ENCODE measurements at places on chromosomes 1 and 21.

DNA sequence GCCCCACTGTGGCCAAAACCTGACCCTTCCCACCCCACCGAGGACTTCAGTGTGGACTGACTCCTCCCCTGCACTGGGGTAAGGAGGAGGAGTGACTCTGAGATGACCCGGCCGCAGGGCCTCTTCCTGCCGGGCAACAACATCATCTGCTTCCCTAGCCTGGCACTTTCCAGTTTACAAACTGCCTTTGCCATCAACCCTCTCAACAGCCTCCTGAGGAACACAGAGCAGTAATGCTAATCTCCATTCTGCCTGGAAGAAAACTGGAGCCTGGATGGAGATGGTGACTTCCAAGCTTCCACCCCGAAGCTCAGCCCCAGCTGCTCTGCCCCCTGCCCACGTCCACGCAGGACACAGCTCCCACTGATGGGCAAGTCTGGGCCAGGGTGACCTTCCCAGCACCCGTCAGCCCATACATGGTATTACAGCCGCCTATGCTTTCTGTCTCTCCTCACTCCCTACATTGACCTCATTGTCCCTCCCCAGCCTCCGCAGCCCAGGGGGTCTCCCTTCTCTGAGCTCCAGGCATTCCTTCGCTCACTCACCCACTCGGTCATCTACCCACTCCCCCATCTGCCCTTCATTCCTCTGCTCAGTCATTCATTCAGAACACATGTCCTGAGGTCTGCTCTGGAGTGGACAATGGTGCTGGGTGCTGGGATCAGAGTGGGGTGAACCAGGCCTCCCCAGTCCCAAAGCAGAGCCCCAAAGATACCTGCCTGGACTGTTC, 34.2 kb downstream of the RAP1GAP start:
- no peak for DNase-seq

DNA sequence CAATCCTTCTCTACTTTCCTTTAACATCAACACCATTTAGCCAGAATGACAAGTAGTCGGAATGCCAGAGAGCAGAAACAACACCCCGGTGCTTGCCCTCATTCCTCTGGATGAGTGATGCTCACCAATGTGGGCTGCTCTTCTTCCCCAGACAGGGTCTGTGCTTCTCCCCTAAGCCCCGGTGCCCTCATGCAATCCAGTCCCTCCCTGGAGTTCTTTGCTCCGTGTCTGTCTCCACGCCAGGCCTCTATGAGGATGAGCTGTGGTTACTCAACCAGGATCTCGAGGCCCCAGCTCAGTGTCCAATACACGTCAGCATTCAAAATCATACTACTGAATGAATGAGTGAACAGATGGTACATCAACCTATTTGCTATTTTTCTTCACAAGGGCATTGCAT, 29.7 kb upstream of the PDE9A start:
- no peak for DNase-seq

DNA sequence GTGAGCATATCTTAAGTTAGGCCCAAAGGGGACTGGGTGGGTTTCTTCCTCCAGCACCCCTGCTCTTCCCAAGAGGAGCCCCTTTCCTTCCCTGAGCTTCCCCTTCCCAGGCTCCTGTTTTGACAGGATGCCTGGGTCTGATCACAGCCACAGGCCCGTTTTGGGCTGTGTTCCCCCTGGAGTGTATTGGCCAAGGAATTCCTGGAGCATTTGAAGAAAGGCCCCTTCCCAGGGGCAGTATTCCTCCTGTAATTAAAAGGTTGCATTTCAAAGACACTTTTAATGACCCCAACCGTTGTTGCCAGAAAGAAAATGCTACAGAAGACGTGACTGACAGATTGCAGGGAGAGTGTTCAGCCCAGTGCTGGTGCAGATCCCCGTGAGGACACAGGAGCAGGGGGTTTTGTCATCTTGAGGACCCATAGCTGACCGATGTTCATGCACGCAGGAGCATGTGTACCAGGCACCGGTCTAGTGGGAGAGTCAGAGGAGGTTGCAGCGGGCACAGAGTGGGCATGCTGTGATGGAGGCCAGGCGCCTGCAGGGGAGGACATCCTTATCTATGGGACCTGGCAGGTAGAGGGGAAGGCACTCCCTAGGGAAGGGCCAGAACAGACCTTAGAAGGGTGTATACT, 19.3 kb upstream of the LBR start:
- no peak for DNase-seq

DNA sequence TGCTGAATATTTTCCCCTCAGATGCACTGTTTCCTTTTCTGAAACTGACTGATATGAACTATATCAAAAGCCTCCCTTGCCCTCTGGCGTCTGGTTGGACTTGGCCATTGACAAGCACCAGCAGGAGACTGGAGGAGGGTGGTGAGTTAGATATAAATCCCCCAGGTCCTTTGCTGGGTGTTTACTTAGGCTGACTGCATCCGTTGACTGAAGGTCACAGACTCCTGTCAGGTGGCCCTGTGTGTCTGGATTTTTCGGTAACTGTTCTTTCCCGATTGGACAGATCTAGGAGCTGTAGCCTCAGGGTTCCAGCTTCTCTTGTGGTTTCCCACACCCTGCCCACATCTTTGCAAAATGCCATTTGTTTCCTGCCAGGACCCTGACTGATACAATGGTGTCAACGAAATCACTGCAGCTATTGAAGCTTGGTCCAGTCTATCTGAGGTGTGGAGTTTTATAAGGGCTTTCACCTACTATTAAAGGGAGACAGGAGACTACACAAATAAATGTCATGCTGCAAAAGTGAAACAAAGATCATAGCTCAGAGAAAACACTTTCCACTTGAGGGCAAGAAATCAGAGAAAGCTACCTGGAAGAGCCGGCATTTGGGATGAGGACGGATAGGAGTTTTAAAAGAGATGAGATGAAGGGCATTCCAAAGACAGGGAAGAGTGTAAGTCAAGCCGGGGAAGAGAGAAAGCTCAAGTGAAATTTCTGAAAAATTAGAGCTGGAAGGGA, 1.5 kb upstream of the MAGI3 start:
- no peak for DNase-seq

GRCh38 chr1:243525085-243525487, 269.2 kb downstream of the SDCCAG8 start:
- DNase-seq = no peak

DNA sequence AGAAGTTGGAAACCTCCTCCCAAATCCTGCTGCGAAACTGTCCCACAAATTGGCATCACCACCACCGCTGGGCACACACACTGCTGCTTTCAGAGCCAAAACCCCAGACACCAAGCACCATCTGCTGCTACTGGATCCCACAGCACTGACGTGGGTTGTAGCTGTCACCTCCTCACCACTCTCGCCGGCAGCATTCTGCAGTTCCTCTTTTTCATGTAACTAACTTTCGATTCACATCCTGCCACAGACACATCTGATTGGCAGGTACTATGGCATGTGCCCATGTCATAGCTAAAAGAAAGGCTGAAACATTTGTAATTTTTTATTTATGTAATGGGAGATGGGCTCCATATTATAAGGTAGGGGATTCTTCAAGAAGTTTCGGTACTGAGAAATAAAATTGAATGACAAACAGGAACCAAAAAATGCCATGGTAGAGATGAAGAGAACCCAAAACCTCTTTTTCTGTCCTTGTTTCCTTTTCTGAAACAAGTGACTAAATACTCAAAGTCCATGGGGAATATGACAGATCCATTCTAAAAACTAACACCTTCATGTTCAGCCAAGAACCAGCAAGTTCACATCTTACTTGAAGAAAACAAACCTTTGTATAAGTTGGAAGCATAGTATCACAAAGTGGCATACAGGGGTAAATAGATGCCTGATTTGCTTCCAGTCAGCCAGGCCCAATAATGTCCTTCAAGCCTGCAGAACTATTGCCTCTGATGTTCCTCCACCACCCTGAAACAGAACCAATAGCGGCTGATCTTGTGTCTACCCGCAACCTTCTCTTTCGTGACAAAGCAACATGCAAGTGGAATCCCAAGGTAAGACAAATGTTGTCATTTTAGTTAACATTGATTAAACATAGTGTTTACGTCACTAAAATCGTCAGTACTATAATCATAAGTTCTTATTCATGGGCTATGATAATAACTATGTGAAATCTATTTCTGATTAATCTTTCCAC, 26.6 kb upstream of the RGS13 start:
- peak; percentile 23 for DNase-seq

All from stimulated activated CD4-positive, alpha-beta T cell treated with anti-CD3 and anti-CD28 coated beads, Interleukin-1b, Interleukin-23, amount 100 ng/mL, for 24 hours (primary cell).